ENCODE measurements at places on chromosomes 16 and 17.

DNA sequence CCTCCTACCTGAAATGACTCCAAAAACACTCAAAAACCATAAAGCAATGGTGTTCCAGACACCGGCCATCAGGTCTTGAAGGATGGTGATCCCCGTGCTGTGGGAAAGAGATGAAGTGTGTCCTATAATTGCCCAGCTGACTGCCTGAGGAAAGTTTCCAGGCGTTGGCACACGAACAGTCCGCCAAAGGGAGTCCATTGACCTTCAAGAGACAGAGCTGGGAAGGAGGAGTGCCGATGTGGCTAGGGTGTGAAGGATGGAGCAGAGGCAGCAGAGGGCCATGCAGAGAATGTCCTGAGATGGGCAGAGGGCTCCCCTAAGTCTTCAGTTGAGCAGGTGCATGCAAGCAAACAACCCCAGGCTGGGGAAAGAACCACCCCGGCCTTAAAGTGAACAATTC, 11.9 kb upstream of the NUBP1 start:
- DNase-seq: no peak

- no peak for DNase-seq
Observed at GRCh38 chr16:89653656-89654295, 3.7 kb downstream of the CHMP1A start.

DNA sequence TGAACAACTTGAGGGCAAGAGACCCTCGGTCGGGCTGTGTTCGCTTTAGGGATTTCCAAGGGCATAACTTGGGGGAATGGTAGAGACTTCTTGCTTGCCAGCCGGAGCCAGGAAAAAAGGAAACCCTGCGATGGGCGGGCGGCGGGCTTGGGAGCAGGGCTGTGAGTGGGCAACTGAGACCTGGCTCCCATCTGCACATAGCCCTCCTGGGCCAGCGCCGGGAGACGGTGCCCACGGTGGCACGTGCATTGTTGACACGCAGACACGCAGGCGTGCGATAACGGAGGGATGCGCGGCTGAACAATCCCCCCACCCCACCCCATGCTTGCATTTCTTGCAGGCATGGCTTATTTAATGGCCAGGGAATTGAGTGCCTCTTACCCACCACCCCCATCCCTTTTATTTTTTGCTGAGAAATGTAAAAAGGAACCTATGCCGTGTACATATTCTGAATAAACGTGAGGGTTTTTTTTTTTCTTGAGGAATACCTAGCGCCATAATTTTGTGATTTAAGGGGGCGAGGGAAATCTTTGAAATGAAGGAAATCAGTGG, 17.1 kb upstream of the ZFHX3 start:
- no peak for DNase-seq

- DNase-seq: no peak
Observed at GRCh38 chr17:36214918-36215317, 4.1 kb downstream of the CCL4L2 start.

DNA sequence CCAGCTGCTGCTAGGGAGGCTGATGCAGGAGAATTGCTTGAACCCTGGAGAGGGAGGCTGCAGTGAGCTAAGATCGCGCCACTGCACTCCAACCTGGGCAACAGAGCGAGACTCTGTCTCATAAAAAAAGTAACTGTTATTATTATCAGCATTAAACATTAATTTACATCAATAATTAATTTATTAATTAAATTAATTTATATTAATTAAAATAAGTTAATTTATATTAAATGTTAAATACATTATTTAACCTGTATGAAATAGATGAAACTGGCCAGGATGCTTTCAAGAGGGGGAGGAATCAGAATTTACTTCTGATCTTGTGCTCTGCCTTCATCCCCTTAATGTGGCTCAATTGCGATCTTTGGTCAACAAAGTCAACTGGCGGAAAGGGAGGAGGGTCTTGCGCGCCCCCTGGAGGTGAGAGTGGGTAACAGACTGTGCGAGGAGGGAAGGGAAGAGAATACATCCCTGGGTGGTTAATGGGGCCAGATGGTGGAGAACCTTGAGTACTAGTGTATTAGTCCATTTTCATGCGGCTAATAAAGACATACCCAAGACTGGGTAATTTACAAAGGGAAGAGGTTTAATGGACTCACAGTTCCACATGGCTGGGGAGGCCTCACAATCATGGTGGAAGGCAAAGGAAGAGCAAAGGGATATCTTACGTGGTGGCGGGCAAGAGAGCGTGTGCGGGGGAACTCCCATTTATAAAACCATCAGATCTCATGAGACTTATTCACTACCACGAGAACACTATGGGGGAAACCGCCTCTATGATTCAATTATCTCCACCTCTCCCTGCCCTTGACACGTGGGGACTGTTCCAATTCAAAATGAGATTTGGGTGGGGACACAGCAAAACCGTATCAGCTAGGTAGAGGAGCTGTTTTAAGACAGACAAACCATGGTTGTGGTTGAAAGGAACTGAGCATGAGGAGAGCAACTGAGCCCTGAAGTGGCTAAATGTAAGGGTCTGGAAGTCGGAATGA, 15.7 kb upstream of the CPPED1 start:
- peak; percentile 46 for DNase-seq

DNA sequence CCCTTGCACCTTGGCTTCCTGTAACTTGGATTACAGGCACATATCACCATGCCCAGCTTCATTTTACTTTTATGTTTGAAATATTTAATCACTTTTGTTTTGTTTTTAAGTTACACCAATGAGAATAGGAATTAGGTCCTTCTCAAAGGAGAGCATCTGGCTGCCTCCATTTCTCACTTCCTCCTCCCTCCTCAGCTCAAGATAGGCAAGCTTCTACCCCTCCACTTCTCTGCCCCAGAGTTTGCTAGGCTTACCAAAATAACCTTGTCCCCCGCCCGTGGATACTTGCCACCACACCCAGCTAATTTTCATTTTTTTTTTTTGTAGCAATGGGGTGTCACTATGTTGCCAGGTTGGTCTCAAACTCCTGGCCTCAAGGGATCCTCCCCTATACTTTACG, 17.9 kb downstream of the GABARAPL2 start:
- DNase-seq: no peak

DNA sequence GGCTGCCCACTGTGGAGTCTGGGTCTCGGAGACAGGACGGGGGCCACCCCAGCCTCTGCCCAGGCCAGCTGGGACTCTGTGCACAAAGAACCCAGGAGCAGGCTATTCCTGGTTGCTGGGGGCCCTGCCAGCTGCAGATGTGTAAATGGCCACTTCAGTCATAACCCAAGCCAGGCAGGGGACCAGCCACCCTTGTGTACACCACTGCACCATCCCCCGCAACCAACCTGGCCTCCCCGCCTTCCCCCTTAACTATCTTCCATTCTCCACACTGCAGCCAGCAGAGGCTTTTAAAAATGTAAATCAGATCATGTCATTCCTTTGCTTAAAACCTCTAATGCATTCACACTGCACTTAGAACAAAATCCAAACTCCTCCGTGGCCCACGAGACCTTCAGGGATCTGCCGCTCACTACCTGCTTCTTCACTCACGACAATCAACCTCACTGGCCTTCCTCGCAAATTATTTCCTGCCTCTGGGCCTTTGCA, 28.3 kb downstream of the RTN4RL1 start:
- DNase-seq: peak; percentile 64

GRCh38 chr17:28046034-28046825, 3.8 kb downstream of the NLK start:
- DNase-seq: no peak

DNA sequence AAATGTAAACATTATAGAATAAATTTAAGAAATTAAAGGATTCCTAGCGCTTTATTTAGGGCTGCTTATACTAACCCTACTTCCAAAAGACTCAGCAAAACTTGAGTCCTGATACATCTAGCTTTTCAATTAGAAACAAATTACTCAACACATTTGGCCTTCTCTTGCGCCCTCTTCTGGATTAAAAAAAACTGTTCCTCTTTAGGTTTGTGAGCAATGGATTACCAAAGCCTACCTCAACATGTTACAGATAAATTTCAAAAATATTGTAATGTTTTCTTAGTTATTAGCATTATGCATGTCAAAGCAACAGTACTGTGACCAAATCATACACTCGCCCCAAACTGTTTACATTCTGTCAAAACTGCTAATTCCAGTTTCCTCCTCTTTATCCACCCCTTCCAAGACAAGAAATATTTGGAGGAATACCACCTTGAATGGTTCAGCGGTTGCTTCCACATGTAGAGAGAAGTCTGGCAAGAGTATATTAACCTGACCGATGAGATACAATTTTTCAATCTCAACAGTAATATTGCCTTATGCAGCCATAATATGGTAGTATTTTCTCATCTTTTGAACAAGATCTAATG, 2.7 kb downstream of the NUFIP2 start:
- DNase-seq: peak; percentile 44

GRCh38 chr17:46949291-46950174, 26.6 kb downstream of the GOSR2 start:
- no peak for DNase-seq

GRCh38 chr17:72576289-72576759, 455.5 kb downstream of the SOX9 start:
- no peak for DNase-seq

- peak; percentile 32 for DNase-seq
Observed at GRCh38 chr17:79137789-79138165, 63.2 kb downstream of the ENGASE start.

DNA sequence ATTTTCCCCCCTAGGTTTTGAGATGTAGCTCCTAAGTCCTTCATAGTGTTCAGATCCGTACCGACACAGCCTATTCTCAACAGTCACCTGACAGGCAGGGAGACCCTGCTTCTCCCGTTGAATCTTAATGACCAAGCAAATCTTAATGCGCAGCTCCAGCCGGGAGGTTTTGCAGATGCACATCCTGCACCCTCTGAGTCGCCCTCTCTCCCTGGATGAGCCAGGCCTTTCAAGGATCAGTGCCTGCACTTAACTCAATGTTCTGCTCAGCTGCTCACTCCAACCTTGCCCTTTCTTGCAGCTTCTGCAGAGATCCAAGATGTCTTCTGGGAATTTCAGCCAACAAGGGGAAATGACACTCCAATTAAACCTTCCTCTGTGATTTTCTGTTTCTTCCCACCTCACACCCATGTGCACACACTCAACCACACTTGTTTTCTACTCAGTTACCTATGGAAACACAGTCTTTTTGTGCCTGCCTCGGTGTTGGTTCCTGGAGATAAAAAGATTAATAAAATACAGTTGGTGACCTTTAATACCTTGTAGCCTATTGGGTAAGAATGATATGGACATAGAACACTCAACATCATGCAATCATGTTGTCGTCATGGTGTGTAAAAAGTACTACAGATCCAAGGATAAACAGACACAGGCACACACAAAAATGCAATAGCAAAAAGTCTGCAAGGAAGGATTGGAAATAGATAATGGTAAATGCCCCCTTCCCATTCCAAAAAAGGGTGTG, 76.9 kb upstream of the DYNLRB2 start:
- no peak for DNase-seq

DNA sequence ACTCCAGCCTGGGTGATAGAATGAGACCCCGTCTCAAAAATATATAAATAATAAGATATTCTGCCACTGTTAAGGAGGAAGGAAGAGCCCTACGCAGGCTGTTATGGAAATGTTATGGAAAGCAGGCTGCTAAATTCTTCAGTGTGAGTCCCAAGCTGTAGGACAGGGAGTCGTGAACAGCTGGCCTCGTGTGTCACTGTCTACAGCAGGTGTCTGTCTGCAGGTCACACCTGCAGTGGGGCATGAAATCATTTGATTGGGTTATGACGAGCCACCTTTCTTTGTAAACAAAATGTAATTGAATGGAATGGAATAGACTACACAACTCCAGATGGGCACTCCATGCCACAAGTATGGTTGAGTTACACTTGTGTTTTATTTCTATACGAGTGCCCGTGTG, 15.6 kb upstream of the LITAF start:
- DNase-seq: peak; percentile 21

DNA sequence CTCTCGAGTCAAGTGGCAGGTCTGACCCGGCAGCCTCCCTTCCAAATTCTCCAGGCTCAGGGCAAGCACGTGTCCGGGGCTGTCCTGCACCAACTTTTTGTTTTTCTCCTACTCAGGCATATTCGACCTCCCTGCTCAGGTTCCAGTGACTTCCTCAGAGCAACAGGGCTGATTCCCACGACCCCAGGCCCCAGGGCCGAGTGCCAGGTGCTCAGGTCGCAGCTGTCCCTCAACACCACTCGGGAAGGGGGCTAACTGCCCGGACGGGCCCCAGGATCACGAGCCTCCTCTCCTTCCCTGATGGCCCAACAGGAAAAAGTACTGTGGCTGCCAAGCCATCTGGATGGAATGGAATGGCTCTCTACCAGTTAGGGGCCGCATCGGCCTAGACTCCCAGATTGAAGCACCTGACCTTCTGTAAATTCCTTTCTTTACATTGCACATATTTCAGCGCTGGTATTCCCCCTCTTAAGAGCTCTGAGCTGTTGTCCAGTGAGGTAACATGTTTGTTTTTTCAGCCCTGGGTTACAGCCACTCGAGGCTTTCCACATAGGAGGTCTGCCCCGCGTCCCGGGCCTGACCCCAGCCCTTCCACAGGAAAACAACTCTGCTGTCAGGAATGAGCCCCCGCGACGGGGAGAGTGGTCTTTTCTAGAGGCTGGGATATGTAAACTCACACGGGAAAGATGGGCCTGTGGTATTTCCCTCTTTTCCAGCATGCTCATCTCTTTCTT, 25.0 kb downstream of the NXN start:
- DNase-seq: no peak

Measured in NCI-H1092 treated with DMSO at 0.1 percent for 48 hours (cell line).